ENCODE measurements at places on chromosomes 5 and 9.

GRCh38 chr9:30928045-30928444 lies 1456.4 kb upstream of the ACO1 start:
- no peak for DNase-seq

DNA sequence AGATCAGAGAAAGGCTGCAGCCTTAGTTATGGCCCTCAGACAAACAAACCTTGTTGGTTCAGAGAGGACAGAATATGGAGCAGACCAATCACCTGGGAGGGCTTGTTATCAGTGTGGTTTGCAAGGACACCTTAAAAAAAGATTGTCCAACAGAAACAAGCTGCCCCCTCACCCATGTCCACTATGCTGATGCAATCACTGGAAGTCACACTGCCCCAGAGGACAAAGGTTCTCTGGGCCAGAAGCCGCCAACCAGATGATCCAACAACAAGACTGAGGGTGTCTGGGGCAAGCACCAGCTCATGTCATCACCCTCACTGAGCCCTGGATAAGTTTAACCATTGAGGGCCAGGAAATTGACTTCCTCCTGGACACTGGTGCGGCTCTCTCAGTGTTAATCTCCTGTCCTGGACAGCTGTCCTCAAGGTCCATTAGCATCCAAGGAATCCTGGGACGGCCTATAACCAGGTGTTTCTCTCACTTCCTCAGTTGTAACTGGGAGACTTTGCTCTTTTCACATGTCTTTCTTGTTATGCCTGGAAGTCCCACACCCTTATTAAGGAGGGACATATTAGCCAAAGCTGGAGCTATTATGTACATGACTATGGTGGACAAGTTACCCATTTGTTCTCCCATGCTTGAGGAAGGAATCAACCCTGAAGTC lies 36.9 kb upstream of the TBCA start:
- no peak for DNase-seq

- DNase-seq: no peak
Measured at GRCh38 chr5:1171340-1171941, 30.0 kb upstream of the SLC6A19 start.

GRCh38 chr5:36653044-36653705 lies 46.8 kb downstream of the SLC1A3 start:
- no peak for DNase-seq

DNA sequence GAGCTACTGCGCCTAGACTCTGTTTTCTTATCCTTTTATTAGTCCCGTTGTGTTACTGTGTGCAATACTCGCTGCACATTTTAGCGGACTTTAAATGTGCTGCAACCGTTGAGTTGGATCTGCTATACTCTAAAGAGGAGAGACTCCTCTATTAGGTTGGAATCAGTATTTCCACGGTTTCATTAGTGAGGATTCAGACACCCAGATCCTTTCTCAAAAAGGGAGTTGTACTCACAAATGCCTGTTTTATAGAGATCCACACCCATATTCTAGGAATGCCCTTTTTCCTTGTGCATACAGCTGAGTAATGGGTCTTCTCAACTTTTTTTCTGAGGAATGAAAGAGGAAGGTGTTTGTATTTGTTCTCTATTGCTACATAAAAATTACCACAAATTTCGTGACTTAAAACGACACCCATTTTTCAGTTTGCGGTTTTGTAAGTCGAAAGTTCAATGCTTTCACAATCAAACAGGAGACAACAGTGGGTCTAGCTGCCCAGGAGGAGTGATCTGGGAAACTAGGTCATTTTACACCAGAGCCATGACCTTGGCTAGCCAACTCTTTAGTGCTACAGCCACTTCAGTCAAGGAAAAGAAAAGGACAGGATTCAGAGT lies 52.8 kb upstream of the SLC44A1 start:
- no peak for DNase-seq

- no peak for DNase-seq
Measured at GRCh38 chr5:102713682-102714231, 41.3 kb upstream of the PAM start.

GRCh38 chr5:36885566-36886485 lies 9.3 kb downstream of the NIPBL start:
- no peak for DNase-seq

GRCh38 chr5:169128679-169129078 lies 172.3 kb downstream of the SLIT3 start:
- DNase-seq: no peak

DNA sequence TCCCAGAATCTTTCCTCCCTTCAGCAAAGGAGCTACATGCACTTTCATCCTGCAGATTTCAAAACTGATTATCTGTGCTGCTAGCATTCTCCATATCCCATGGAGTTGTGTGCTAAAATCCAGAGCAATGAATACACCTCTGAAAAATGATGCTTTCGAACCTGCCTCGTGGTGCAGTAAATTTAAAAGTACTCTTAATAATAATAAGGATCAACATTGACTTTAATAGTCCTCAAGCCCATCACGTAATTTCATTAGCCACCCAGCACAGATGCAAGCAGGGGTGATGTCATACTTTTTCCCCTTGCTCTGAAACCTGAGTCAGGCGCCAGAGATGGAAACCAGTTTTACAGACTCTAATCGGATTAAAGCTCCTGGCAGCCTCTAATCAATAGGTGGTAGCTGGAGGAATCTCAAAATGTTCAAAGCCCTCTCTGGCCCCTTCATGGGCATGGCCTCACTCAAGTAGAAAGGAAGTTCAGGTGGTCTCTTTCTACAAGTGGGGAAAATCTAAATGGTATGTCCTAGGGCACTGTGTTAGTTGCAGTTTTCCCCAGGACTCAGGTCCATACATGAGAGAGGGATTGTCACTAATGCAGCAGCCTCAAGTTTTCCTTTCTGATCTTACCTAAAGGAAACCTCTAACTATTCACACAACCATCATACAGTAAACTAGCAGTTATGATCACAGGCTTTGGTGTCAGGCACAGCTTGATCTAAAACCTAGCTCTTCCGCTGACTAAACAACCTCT lies 221.6 kb upstream of the SLC30A5 start:
- no peak for DNase-seq
